Activated T-helper 1 cell treated with anti-CD3 and anti-CD28 coated beads, Interleukin-12 subunit alpha, Interleukin-12 subunit beta, Interleukin-2, Interleukin-4 antibody, amounts not matched to agents 30 ng/mL and 10 ng/mL and 1 ng/mL, durations not matched to agents 14 hours and 24 hours and 36 hours (primary cell): ENCODE measurements at places on chromosomes 16 and 17.

DNA sequence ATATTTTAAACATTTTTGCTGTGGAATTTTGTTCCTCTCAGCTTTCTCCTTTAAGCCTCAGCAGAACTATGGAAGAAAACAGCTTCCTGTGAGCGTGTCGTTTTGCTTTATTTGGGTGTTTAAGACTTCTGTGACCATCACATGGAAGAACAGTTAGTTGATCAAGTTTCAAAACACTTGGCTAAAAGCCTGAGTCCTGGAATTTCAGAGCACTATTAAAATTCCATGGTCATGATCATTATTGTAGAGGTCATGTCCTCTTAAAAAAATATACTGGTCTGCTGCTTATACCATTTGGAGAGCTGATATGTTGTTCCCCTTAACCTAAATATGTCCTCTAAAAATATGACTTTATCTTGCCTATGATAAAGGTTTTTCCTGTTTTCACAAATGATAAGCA is 12.6 kb upstream of the CDR2 start:
- H3K36me3 ChIP-seq = no peaks in the 10 kb centered on the region
- no peak overlapping the region for H3K27ac ChIP-seq
- no peak overlapping the region for H3K4me3 ChIP-seq
- no peaks in the 10 kb centered on the region for H3K27me3 ChIP-seq

DNA sequence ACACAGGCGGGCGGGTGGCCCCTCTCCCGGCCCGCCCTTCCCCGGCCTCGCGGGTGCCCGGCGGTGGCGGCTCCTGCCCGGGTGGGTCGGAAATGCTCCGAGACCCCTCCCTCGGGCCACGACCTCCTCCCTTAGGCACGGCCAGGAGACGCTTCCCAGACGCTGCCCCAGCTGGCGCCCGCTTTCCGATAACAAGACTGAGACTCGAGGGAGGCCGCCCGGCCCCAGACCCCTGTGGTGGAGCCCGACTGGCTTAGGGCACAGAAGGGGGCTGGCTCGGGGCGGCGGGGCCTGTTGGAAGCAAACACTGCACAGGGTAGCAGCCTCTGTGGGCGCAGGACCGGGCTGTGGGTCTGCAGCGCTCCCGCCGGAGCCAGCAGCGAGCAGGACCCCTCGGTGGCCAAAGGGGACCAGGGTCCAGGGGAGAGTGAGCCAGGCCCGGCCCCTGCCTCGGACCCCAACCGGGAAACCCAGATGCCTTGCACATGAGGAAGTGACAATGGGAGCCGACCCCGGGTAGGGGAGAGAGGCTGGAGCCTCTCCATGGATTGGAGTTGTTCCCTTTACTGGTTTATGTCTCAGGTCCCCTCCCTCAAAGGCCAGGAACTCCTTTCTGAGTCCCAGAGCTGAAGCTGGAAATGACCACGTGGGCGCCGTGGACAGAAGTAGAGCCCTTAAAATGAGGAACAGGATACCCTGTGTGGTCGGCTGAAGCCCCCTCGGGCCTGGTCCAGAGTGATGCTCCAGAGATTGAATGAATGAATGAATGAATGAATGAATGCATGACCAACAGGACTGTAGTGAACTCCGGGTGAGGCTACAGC is 19.8 kb upstream of the ADCY7 start:
- H3K4me1 ChIP-seq = peaks cover 16% of the 10 kb centered on the region
- H3K27me3 ChIP-seq = peaks cover 6% of the 10 kb centered on the region
- DNase-seq = no peak
- H3K36me3 ChIP-seq = no peaks in the 10 kb centered on the region

DNA sequence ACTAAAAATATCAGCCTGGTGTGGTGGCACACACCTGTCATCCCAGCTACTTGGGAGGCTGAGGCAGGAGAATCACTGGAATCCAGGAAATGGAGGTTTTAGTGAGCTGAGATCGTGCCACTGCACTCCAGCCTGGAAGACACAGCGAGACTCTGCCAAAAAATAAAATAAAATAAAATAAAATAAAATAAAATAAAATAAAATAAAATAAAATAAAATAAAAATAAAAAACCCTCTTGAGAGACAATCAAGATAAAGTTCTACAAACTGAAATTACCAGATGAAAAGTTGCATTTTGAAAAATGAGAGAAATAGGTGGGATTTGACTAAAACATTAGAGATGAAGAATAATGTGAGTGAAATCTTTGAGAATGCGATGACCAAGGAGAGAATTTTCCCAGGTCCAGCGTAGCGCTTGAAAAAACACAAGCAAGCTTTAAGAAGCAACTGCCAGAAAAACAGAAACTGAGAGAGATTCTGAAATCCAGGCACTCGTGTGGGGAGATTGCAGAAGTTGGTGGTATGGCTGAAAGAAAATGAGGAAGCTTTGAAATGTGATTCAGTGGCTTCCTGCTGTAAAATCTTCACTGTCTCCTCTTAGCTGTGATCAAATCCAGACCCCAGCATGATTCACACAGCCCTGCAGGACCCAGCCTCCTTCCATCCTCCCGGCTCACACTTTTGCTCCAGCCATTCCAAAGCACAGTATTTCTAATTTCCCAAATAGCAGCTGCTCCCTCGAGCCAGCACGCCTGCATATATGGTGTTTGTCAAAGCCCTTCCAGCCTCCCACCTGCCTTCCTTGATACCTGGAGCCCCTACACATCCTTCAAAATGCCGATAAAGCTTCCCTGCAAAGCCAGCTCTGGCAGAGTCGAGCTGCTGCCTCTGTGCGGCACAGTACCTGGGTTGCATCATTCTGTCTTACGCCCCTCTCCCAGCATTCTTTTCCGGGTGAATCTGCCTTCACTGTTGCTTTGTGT is 8.2 kb upstream of the CD300E start:
- H3K27ac ChIP-seq = no peak overlapping the region
- H3K36me3 ChIP-seq = no peaks in the 10 kb centered on the region
- no peak for DNase-seq
- peaks cover 6% of the 10 kb centered on the region for H3K4me1 ChIP-seq
- no peak overlapping the region for H3K4me3 ChIP-seq

- peaks cover 3% of the 10 kb centered on the region for H3K27me3 ChIP-seq
- H3K36me3 ChIP-seq = peaks cover 23% of the 10 kb centered on the region
- H3K4me3 ChIP-seq = peak within 1 kb of the TSS; percentile 80
- peak; percentile 66 for DNase-seq
- peaks cover 24% of the 10 kb centered on the region for H3K4me1 ChIP-seq
- H3K27ac ChIP-seq = peak within 1 kb of the TSS; percentile 65
Observed at GRCh38 chr17:32486701-32487472, at the start of gene CDK5R1. TSS of gene CDK5R1 (plus strand) at chr17:32486993. CDS start at chr17:32487621, 628 bp downstream.

DNA sequence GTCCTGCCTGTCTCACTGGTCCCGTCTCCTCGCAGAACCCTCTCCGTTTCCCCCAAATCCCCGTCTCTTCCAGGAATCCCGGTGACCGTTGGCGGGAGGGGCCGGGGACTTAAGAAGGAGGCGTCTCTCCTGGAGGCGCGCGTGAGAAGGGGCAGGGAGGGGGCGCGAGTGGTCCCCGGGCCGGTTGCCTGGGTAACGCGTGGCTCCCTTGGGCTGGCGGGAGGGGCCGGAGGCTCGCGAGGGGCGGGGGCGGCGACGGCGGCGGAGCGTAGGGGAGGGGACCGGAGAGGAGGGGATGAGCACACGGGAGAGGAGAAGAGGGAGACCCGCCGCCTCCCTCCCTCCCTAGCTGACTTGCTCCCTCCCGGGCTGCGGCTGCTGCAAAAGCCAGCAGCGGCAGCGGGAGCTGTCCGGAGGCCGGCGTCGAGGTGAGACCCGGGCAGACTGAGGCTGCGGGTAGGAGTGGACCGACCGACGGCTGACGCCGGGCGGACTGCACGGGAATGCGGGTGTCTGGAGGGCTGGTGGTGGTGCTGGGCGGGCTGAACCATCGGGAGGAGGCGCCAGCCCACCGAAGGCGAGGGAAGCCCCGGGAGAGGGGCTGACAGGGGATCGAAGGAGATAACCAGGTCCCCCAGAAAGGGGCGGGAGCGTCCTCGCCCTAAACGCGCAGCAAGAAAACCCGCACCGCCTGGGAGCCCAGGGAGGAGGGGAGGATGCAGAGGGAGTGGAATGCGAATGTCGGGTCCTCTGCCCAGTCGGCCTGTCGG is at the start of gene PRRT2:
Gene PRRT2, plus strand, starts transcription at position 298 of the 770 bp plus-strand sequence. CDS start 862 bp downstream, outside the sequence.
- H3K4me1 ChIP-seq = peaks cover 46% of the 10 kb centered on the region
- no peaks in the 10 kb centered on the region for H3K27me3 ChIP-seq
- H3K36me3 ChIP-seq = peaks cover 29% of the 10 kb centered on the region
- DNase-seq = no peak
- H3K27ac ChIP-seq = peak within 1 kb of the TSS; percentile 83
- H3K4me3 ChIP-seq = peak within 1 kb of the TSS; percentile 81

- no peaks in the 10 kb centered on the region for H3K36me3 ChIP-seq
- DNase-seq = no peak
- no peak overlapping the region for H3K27ac ChIP-seq
- H3K4me3 ChIP-seq = no peak overlapping the region
- no peaks in the 10 kb centered on the region for H3K4me1 ChIP-seq
Observed at GRCh38 chr16:72947379-72948237, 100.3 kb downstream of the ZFHX3 start.

DNA sequence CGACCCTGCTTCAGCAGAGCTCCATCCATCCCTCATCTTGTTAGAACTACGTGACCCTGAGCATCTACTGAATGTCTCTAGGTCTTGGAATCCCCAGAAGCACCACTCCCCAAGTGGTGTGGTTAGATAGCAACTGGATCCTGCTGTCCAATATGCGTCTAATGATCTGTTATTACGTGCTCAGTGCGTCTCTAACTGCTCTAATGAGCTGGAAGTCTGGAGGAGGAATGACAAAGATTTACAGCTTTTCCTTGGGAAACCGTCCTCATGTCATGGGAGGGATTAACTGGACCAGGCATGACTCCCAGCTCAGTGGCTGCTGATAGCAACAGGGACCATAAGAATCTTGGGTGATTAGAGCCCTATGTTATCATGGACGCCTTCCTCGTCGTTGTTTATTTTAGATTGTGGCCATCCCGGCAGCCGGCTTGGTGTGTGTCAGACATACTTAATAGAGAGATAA is 150.9 kb downstream of the HS3ST3B1 start:
- H3K27ac ChIP-seq = no peak overlapping the region
- H3K4me1 ChIP-seq = no peaks in the 10 kb centered on the region
- no peak for DNase-seq
- H3K36me3 ChIP-seq = no peaks in the 10 kb centered on the region
- H3K4me3 ChIP-seq = no peak overlapping the region
